ENCODE measurements at places on chromosomes 1 and 21. TPM values are rescaled to one million over a fixed set of nuclear protein-coding genes. Genes with fewer than 3 reads are reported as not detected.

Gene BATF3
- polyA plus RNA-seq: 0.38 TPM

GRCh38 chr1:167502719-167503462 lies 15.4 kb downstream of the CD247 start:
- no peak for DNase-seq

DNA sequence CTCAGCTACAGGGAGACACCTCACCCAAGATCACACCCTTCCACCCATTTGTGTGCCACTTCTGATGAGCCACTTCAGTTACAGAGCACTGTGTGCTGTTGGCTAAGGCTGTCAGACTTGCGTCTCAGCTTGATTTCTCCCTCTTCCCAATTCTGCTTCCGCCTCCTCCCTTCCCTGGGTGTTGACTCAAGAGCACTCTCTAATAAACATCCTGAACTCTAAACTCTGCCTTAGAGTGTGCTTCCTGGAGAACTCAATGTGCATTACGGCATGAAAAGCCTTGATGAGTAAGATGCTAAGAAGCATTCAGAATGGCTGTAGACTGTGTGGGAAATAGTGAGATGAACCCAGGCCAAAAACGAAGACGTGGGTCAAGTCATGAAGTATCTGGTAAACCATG lies 54.9 kb upstream of the S1PR1 start:
- no peak for DNase-seq

DNA sequence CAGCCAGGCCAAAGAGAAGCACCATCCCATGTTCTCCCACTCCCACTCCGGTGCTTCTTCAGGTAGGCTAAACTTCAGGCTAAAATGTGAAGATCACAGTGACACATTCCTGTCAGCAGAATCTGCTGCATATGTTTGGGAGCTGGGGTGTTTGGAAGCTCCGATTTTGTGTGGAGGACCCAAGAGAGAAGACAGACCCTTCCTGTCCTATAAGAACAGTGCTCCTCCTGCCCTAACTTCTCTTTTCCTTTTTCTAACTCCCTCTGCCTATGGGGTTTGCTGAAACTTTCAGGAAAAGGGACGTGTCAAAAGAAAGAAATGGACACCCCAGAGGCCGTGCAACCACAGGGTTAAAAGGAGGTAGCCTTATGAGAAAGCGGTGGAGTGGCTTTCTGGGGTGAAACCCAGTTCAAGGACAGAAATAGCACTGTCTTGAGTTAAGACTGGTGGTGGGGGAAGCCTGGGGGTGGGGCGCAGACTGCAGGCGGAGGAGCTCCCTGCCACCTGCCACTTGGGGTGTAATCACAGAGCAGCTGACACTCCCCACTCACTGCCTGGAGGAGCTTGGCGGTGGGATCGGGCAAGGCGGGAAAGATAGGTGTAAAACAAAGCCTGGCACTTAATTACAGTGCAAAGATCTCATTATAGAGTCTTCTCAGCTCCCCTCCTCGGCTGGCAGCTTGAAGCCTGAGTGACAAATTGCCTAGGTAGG lies 645 bp upstream of the TLR5 start:
- DNase-seq: no peak

Gene FASLG
- polyA plus RNA-seq: not detected

Gene TIE1
- polyA plus RNA-seq: not detected

GRCh38 chr1:224052772-224053171 lies 61.1 kb upstream of the FBXO28 start:
- DNase-seq: peak; percentile 73

- DNase-seq: peak; percentile 55
These were observed 1.2 kb downstream of the MAPKAPK2 start for GRCh38 chr1:206685769-206686477.

Gene AMIGO1
- 0.48 TPM for polyA plus RNA-seq

Gene ZSWIM5
- not detected for polyA plus RNA-seq

GRCh38 chr21:36608897-36609225 lies 90.1 kb upstream of the SIM2 start:
- no peak for DNase-seq

GRCh38 chr1:212119863-212120262 lies 84.3 kb downstream of the DTL start:
- DNase-seq: no peak

Gene FMO2
- not detected for polyA plus RNA-seq

DNA sequence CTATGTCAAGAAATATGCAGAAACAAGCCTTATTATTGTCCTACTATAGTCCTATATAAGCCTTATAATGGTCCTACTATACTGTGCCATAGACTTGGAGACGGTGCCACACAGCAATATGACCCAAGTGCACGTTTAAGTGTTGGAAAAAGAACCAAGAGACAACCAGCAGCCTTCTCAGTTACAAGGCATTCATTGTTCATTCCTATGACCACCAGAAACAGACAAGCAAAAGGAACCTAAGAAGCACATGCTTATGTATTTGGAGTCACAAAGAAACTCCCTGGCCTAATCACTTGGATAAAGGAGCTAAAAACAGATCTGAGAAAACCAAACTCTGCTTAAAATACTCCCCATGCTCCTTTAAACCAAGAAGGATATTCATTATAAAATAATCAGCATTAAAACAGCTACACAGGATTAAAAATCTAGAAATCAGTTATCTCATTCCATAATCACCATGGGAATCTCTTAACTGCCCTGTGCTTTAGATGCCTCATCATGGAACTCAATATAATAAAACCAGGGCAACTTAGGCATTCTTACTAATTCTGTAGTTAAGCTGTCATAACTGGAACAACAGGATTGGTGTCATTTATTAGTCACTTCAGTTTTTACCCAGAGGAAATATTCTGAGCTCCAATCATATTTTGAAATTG lies 7.0 kb downstream of the COLGALT2 start:
- DNase-seq: no peak

DNA sequence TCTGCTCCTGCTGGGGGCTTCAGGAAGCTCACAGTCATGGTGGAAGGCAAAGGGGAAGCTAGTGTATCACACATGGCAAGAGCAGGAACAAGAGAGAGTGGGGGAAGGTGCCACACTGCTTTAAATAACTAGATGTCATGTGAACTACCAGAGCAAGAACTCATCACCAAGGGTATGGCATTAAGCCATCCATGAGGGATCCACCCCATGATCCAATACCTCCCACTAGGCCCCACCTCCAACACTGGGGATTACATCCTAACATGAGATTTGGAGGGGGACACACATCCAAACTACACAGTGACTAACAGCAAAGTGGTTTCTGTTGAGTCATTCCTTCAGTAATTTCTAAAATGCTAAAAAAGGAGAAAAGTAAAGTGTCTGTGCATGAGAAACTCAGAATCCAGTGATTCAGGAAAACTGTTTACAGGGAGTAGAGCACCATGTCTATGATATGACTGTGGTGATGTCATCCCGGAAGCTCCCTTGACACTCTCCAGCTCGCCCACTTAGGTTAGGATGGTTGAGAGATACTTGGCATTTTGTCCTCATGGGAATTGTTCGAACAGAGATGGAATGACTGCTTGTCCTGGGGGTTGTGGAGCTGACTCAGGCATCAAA lies 50.3 kb downstream of the CHD1L start:
- peak; percentile 88 for DNase-seq
